ENCODE measurements at places on chromosomes 4 and X. TPM values are rescaled to one million over a fixed set of nuclear protein-coding genes. Genes with fewer than 3 reads are reported as not detected.

PTCHD1 gene
- 0.03 TPM for total RNA-seq

DNA sequence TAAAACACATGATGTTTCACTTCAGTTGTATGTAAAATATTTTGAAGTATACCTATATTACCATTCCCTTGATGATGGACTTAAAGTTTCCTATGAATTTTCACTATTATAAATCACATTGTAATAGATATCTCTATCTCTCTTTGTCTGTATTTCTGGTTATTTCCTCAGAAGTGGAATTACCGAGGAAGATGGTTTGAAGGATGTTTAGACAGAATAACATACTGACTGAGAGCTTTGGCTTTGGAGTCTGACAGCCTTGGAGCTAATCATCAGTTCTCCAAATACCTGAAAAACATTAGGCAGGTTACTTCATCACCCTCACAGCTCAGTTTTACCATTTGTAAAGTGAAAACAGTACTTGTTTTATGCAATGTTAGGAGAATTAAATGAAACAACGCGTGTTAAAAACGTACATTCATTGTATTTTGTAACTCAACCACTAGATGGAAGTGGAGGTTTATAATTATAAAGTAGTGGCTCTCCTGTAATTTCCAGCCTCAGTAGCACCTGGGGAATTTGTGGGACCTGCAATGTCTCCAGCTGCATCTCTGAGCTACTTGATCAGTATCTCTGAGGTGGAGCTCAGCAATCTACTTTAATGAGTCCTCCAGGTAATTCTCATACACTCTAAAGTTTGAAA, 14.3 kb downstream of the JCHAIN start:
- DNase-seq: peak; percentile 45

DNA sequence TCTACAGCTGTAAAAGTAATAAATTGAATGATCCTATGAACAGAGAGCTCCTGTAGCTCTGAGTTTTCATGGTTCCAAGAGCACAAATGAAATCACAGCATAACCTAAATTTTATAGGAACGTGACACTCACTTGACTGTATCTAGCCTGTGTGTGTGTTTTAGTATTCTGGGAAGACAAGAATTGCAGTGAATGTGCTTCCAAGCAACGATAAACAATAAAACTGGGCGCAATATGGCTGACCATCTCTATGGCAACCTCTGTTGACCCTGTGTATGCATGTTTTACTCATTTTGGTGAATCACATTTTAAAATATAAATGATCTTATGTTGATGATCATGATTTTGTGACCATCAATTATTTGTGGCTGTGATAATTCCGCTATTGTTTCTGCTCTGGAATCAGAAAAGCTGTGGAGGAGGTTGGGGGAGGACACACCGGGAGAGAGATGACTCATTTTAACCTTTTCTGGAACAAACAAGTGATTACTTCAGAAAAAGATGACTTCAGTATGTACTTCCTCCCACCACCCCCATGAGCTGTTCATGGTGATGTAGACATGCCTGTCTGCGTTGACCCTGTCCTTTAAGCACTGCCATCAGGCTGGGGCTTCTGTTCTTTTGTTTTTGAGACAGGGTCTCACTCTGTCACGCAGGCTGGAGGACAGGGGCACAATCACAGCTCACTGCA, 31.8 kb downstream of the USP11 start:
- DNase-seq: peak; percentile 68

DNA sequence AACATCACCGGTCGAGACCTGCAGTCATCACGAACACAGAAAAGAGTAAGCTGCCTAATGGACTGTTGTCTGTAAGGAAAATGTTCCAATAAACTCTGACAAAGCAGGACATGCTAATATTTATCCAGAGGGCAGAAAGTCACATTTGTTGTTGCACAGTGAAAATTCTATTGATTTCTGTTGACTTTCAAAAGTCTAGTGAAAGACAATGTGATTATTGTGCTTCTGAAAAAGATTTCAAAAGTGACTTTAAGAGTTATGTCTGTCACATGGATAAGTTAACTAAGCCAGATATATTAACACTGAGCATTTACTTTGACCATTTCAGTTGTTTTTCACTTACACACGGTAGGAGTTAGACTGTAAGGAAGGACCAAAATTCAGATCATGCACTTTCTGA, 9.3 kb upstream of the RFC1 start:
- peak; percentile 57 for DNase-seq
